Gastroesophageal sphincter (tissue), 4 donors: ENCODE measurements at places on chromosomes 7 and 10.

GRCh38 chr10:13039761-13040160 is 38.2 kb upstream of the CCDC3 start:
- no peak for ATAC-seq

- ATAC-seq = no peak
These were observed 1.7 kb upstream of the CFAP58 start for GRCh38 chr10:104351919-104352318.

DNA sequence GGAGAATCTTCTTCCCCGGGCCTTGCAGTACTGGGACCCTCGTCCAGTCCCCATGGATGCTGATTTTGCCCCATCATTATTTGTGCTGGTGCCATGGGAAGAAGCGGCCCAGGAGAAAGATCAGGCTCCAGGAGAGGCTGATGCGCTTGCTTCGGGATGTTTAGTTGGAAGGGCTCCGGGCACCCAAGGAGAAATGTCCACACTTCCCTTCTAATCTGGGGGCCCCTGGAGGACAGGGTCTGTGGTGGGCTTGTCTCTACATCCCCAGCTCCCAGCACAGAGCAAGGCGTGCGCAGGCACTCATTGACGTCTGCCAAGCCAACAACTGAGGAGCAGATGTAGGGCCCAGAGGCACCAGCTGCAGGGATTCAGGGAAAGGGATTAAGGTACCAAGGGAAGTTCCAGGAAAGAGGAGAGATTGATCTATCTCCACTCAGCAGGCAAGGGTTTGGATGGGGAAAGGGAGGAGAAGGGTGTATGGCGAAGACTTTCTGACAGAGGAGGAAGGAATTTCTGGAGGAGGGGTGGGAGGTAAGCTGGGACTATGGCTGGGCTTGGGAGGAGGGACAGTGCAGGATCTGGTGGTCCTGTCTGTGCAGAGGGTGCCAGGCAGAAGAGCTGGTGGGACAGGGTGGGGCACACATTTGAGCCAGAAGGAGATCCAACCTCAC is 38.7 kb upstream of the LEP start:
- ATAC-seq = no peak

DNA sequence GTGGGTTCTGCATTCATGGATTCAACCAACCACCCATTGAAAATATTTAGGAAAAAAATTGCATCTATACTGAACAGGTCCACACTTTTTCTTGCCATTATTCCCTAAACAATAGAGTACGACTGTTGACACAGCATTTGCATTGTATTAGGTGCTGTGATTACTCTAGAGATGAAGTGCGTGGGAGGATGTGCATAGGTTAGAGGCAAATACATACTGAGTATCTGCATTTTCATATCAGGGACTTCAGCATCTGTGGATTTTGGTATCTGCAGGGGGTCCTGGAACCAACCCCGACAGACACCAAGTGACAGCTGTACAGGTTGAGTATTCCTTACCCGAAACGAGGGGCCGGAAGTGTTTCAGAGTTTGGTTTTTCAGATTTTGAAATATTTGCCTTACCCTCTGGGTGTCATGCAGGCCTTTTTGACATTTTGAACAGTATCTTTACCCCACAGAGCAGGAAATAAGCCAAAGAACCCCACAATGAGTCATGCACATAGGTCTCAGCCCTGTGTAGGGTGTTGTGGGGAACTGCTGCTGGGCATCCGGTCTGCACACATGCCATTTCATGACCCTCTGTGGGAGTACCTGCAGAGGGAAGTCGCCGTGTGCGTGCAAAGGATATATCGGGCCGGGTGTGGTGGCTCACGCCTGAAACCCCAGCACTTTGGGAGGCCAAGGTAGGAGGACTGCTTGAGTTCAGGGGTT is 14.5 kb downstream of the NUDT5 start:
- ATAC-seq = no peak

- ATAC-seq = no peak
These were observed 25.6 kb downstream of the KIFBP start for GRCh38 chr10:69014171-69014570.

DNA sequence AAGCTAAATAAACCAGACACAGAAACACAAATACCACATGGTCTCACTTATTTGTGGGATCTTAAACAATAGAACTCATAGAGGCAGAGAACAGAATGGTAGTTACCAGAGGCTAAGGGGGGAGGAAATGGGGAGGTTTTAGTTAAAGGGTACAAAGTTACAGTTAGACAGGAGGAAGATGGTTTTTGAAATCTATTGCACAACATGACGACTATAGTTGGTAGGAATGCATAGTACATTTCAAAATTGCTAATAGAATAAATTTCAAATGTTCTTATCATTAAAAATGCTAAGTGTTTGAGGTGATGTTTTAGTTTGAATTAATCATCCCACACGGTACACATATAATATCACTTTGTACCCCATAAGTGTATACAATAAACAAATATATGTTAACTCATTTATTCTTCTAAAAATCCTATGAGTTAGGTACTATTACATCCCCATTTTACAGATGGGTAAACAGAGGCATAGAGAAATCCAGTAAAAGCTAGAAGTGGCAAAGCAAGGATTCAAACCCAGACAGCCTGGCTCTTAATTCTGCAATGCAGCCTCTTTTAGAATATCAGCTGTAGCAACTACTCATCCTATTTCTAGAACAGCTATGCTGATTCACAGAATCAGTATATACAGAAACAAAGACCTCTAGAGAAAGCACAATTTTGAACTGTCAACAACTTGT is 50.9 kb downstream of the HBP1 start:
- ATAC-seq = no peak

DNA sequence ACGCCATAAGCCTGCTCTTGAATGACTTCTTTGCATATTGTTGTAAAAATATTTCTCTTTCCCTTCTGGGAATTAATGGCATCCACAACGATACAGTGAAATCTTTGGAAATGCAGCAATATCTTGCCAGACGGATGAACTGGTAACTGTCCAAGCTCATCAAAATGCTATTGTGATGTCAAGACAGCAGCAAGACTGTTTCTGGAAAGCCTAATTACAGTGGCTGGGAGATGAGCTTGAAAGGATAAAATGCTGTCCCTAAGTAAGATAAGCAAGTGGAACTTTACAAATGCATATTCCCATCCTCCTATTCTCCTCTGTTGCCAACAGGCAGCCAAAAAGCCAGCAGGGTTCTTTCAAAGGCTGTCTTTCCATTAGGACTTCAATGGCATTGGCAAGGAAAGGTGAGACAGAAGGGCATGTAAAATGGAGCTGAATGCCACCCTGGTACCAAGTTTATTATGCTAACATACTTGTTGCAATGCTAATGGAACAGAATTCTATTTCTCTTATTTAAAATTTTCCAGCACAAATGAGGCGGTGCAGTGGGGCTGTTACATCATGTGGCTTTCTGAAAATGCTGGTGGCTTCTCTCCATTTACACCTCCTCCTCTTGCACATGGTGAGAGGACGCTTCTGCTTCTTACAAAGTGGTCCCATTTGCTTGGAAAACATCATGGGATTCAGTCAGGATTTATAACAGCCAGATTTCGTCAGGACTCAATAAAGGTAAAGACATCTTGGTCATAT is 178.3 kb upstream of the PTER start:
- ATAC-seq = no peak

DNA sequence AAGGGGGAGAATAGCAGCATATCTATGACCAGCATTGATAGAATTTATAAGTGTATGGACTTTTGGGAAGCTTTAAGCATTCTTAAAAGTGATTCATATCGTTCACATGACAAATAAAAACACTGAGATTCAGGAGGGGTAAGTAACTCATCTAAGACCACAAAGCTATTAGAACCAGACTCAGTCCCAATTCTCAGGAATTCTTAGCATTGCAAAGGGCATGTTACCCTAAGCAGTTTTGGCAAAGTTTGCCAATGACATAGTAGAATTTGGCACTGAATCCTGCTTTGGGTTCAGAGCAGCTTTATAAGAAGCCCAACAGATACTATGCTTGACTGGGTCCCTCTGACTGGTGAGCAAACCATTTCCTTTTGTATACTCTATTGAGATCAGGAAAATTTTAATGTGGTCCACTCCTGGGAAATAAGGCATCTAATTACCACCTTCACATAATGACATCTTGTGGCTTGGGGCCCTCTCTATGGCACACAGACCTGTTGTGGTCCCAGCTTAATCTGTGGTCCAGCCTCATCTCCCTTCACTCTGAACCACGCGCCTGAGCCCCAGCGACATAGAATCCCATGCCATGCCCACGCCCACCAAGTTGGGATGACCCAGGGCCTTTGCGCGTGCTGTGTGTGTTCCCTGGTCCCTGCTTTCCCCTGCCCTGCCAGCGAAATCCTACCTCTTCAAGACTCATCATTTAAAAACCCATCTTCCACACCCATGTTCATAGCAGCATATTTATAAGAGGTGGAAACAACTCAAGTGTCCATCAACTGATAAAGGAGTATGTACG is 37.5 kb upstream of the DOCK1 start:
- no peak for ATAC-seq

DNA sequence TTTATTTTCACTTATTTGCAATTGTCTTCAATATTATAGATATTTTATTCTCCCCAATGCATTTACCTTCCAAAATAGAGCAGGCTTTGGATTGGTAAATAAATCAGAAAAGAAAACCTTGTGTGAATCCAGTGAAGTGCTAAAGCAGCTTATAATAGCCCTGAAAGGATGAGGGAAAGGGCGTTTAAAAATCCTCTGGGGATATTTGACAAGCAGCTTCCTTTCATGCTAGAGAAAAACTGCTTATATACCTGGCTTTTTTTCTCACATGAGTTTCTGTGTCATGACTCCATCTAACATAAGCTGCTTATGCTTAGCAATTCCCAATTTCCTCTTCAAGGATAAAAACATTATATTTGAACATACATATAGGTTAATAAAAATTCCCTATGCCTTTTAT is 221.6 kb upstream of the SEMA3E start:
- no peak for ATAC-seq

GRCh38 chr10:71468363-71469094 is 71.8 kb downstream of the CDH23 start:
- ATAC-seq = no peak

DNA sequence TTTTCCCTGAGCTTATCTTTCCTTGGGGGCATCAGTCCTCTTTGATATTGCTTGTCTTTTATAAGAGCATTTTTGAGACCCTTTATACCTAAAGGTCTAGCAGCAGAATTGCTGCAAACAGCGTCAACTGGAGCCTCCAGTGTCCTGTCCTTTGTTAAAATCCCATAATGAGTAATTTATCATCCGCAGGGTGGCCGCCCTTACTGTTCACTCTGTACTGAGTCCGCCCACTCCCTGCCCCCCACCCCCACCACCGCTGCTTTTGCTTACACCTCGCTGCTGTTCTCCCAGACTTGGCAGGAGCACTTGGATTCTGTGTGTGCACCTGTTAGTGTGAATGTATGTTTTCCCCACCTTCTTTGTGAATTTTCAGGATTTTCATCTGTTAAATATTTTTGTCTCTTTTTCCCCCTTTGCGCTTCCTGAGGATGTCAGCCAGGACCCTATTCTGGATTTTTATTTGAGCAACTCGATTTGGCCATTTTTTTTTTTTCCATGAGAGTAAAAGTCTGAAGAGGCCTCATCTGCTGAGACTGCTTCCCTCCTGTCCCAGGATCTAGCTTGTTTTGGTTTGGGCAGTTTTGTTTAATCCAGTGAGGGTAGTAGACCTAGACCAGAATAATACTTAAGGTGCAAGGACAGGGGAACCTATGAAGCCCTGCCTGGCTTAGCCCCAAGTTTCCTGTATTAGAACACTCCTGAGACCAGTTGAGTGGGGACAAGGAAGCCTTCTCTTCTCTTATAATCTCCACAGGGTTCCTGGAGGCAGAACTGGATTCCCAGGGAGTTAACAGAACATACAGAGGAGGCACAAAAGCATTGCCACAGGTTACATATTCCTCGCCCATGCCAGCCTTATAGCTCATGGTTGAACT is 8.2 kb downstream of the AGFG2 start:
- no peak for ATAC-seq

GRCh38 chr7:34354899-34355298 is 303.1 kb upstream of the NPSR1 start:
- no peak for ATAC-seq
